Activated T-helper 9 cell treated with anti-CD3 and anti-CD28 coated beads, Interleukin-2, amount 50 U/mL, for 16 hours (primary cell): ENCODE measurements at places on chromosomes 3 and 15.

DNA sequence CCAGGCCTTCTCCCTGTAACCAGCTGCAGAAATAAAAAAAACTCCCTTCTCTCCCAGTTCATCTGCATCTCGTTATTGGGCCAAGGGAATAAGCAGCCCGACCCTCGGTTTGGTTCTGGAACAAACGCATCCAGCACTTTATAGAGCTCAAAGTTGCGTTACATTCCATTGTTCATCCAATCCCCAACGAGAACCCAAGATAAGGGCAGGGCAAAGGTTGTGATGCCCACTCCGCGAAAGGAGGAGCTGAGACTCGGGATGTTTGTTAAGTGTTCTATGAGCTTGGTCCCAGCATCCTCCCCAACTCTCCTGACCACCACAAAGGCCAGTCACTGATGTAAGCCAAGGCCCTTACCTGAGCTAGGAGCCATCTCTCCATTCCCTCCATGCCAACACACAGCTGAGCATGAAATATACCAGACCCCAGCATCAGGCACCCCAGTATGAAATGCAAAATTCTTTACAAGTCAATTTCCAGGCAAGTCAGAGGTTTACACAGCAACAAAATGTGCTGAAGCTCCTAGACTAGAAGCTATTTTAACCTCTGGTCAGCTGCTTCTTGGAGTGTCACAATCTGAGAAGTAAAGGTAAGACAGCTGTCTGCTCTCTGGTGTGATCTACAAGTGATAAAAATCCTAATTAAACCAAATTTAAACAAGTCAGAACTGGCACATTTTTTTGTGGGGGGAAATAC lies 17.9 kb downstream of the CCDC12 start:
- DNase-seq = no peak

GRCh38 chr3:9102240-9102981 lies 139.1 kb upstream of the RAD18 start:
- no peak for DNase-seq

DNA sequence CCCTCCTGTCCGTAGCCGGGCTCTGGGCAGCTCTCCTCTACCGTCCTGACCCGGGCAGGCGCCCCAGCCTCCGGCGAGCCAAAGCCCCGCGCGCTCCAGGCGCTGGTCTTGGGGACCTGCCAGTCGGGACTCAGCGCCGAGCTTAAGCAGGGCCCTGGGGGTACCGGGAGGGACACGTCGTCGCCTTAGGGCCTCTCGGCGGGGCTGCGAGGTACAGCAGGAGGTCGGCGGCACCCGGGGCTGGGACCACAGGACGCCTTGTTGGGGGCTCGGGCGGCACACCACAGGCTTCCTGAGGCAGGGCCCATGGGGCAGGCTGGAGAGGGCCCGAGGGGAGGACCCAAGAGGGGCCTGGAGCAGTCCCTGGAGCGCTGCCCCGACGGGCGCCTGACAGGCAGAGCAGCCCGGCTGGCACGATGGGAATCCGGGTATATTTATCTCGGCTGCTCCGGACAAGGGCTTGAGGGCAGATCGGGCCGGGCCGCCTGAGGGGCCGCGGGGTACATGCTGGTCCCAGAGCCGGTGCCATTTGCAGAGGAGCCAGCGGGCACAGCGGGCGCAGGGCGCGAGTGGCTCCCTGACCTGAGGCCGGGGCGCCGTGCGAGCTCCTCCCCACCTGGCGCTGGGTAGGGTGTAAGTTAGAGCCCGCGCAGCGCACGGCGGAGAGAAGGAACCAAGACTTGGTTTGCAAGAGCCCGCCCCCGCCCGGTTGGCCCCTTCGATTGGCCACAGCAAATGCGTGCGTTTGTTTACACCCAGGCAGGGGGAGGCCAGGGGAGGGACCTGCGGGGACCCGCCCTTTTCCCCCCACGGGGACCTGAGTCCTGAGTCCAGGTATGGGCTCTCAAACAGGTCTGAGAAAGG lies 574 bp downstream of the SLC38A3 start:
- DNase-seq = peak; percentile 9

DNA sequence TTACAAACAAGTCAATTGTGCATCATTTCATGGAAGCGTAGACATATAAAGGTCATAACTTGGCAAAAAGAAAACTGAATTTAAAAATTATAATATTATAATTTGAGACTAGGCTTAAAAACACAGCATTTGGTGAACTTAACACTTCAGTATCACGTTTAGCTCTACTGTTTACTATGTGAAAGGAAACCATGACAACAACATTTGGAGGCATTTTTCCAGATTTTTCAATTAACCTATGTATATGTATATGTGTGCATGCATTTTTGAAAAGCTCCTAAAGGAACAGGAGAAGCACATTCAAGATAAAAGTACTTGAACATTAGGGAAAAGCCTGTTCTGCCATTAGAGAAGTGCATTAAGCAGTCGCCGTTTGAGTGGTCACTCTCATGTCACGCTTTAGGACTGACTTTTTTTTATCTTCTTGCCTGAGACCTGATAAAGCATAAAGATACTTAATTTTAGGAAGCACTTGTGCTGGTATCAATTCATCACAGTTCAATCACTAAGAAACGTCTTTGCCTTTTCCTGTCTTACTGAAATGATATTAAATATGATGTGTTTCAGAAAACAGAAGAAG lies 156.0 kb downstream of the NAALADL2 start:
- no peak for DNase-seq

DNA sequence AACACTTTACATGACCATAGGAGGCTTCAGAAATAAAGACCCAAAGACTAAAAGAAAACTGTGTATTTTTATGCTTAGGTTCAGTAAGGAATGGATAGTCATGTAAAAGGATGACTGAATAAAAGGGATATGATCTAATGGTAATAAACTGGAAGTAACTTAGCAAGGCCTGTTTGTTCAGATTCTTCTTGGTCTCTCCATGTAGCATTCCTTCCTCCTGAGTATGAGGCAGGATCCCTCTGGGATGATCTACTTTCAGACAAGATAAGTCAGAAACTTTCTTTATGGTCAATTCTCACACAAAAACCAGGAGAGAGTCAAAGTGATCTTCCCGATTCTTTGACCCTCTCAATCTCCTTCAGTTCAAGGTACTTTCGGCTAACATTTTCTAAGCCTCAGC lies 340.8 kb upstream of the DCBLD2 start:
- DNase-seq = no peak

DNA sequence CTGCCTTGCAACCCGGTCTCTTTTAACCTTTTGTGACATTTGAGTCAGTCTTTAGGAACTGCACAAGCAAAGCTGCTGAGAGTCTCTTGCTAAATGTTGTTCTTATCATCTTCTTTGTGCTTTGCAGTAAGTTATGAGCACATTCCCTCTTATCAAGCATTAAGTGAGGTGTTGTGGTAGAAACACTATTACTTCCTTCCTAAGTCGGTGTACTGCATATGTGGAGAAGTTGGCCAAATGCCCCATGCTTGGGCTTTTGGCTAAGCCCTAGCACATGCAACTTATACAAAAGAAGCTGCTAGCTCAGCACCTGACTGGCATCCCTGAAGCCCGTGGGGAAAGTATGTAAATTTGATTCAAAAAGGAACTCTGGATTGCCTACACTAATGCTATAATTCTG lies 136.5 kb upstream of the RBMS3 start:
- DNase-seq = no peak

- DNase-seq = no peak
Observed at GRCh38 chr15:71167445-71168165, 52.3 kb downstream of the THSD4 start.

GRCh38 chr3:109819734-109820133 lies 482.4 kb upstream of the DPPA4 start:
- no peak for DNase-seq

DNA sequence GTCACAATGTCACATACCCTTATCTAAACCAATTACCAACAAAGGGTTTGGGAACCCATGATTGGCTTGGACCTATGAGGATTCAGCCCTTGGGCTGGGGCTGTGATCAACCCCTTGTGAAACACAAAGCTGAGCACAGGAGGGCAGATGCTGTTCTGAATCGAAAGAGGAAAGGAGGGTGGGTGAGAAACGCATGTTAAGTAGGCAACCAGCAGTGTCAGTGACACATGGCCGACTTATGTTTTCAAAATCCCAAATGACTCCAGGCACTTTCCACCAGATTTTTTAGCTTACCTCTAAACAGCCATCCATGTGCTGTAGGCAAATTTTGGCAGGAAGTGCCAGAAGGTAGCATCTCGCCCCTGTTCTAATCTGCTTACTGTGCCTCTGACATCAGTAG lies 34.1 kb upstream of the KLHL25 start:
- DNase-seq = no peak

GRCh38 chr3:9302425-9303181 lies 53.2 kb upstream of the SRGAP3 start:
- DNase-seq = peak; percentile 61

DNA sequence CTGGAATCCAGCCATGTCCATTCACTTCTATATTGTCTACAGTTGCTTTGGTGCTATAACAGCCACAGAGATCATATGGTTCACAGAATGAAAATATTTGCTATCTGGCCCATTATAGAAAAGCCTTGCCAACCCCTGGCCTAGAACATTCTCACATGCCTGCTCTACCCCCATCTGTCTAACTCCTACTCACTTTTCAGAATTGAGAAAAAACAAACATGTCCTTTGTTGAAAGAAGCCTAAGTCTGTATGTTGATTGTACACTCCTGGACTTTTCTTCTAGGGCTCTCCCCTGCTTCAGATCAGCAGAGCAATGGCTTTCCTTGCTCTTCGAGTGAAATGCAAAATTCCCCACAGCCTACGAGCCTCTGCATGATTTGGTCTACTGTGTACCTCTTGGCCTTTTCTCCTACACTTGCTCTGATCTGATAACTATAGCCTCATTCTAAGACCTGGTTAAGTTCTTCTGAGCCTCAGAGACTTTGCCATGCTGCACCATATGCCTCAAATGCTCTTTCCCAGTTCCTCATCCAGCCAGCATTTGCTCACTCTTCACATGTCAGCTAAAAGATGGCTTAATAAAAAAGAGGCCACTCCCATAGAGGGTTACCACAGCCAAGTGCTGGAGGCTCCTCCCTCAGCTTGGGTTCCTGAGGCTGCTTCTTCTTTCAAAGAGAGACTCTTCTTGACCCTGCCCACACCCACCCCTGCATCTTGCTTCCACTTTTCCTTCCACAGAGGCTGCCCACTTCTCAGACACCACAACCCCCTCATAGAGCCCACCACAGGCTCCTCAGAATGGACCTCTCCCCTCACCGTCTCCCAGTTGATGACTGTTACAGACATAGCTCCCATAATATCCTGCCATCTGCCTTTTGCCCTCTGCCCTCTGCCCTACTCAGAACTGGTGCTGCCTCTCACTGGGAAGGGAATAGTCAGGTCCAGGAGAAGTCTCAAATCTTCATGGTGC lies 22.9 kb upstream of the DCLK3 start:
- no peak for DNase-seq

- no peak for DNase-seq
Observed at GRCh38 chr15:101560722-101561583, 71.4 kb upstream of the PCSK6 start.

GRCh38 chr3:12178091-12178820 lies 19.5 kb upstream of the TIMP4 start:
- no peak for DNase-seq

GRCh38 chr3:196193736-196194541 lies 17.3 kb downstream of the ZDHHC19 start:
- DNase-seq = no peak

GRCh38 chr15:45199136-45199810 lies 11.5 kb upstream of the SHF start:
- DNase-seq = no peak

DNA sequence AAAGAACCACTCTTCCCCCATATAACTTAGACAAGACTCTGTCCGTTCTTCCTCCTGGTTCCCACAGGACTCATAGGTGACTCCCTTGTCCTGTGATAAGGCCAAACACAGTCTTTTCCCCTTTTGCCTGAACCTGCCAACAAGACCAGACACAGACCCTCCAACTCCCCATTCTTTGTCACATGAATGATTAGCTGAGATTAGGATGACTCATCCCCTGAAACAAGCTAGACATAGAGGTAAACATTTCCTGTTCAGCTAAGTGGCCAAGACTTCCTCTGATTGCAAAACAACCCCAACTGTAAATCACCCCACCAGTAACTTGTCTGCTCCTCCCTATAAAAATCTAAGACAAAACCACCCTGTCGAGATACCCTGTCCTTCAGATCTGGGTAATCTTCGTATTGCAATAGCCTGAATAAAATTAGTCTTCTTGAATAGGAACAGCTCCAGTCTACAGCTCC lies 11.4 kb upstream of the HTR3E start:
- DNase-seq = no peak

DNA sequence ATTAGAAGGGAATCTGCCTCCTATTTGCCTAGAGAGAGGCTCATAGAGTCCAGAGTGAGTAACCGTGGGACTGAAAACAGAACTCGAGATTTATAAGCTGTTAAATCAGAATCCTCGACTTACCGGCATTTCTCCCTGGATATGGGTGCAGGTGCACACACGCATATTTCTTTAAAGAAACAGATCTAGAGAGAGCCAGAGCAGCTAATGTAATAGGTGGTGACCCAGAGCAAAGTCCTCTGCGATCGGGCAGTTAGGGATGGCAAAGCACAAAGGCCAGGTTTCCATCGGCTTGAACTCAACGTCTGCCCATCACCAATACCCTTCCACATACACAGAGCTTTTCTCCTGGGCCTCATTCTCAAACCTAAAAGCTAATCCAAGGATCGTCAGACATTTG lies 13.8 kb downstream of the RNF168 start:
- DNase-seq = no peak

GRCh38 chr3:127652246-127652995 lies 20.3 kb upstream of the ABTB1 start:
- DNase-seq = no peak
